Stimulated activated CD4-positive, alpha-beta T cell treated with anti-CD3 and anti-CD28 coated beads, TNF-alpha, amount 100 ng/mL, for 1 hour (primary cell): ENCODE measurements at places on chromosomes 16 and 17.

DNA sequence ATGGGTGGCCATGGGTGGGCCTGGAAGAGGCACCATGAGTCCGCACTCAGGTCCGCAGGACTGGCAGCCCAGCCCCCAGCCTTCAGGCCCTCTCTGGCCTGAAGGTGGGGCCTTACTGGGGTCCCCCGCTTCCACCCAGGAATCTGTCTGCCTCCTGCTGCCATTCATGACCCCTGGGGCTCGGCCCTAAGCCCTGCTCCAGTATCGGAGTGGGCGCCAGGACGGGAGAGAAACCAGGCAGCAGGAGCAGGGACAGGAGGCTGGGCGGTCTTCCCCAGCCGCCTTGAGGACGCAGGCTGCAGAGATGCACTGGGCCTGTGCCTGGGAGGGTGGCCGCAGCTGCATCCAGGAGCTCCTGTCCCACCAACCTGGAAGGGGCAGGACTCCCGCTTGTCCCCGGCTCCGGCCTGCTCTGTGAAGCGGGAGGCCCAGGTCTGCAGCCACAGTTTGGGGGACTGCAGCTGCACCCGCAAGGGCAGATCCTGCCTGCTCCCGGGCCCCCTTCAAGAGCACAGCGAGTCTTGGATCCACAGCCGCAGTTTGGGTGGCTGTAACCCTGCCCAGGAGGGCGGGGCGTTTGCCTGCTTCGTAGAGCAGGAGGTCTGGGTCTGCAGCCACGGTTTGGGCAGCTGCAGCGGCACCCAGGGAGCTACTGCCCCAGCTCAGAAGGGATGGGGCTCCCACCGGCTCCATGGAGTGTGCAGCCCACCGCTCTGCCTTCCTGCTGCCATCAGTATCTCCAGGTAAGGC, 81.8 kb upstream of the DNAJA2 start:
- DNase-seq, result no peak

- no peak for DNase-seq
Measured at GRCh38 chr17:31561469-31562375, 170.2 kb downstream of the RAB11FIP4 start.

- DNase-seq, result no peak
Measured at GRCh38 chr17:15157051-15157450, 108.1 kb downstream of the PMP22 start.

DNA sequence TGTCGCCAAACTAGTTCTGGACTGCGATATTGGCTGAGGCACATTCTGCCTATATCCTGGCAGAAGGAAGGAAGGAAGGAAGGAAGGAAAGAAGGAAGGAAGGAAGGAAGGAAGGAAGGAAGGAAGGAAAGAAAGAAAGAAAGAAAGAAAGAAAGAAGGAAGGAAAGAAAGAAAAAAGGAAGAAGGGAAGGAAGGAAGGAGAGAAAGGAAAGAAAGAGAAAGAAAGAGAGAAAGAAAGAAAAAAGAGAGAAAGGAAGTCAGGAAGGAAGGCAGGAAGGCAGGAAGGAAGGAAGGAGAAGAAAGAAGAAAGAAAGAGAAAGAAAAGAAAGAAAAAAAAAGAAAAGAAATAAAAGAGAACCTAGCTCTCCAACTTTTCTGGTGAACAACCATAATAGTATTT, 587.1 kb downstream of the RBFOX1 start:
- no peak for DNase-seq

GRCh38 chr16:83908798-83909197, 9.9 kb downstream of the MLYCD start:
- DNase-seq, result no peak

GRCh38 chr17:73586275-73586832, 57.9 kb downstream of the SDK2 start:
- no peak for DNase-seq

DNA sequence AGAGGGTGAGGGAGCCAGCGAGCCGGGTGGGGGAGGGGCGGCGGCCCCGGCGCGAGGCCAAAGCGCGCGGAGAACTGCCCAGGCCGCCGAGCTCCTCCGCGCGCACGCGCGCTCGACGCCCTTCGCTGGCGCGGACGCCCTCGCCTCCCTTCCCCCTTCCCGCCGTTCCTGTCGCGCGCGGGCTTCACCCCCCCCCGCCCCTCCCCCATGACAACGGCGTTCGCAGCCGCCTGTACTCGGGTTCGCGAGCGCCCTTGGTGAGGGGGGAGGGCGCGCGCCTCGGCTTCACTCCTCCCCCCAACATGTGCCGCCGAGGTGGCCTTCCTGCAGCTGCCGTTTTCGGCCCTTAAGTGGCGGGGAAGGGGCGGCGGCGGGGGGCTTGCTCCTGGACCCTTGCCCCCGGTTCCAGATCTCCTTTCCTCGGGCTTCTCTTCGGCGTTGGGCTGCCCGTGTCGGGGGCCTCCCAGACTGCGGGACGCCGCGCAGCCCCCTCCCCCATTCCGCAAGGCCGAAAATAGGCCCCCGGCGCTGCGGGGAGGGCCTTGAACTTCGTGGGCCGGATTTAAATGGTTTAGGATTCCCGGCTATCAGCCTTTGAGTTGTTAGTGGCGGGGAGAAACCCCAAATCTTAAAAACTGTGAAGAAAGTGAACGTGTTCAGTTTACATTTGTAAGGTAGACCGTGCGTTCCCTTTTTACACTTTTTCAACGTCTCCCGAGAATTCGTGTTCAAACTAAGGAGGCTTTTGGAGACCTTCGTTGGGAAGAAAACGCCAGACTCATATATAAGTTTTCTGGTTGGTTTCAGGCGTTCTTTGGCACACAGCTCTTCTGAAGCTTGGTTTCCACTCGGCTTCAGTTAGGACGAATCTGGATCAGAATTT, 653 bp downstream of the SRRM2 start:
- no peak for DNase-seq

- DNase-seq, result no peak
Measured at GRCh38 chr17:7045492-7046126, 1.7 kb upstream of the SLC16A11 start.

- no peak for DNase-seq
Measured at GRCh38 chr17:11140501-11140900, 100.5 kb upstream of the SHISA6 start.

GRCh38 chr16:75372236-75372856, 61.0 kb downstream of the CFDP1 start:
- no peak for DNase-seq

- peak; percentile 73 for DNase-seq
Measured at GRCh38 chr17:39636927-39637736, at the start of gene STARD3. STARD3 (plus strand) TSS chr17:39637144; CDS start chr17:39653532, 16,388 bp downstream.

GRCh38 chr16:51326131-51326856, 175.2 kb upstream of the SALL1 start:
- DNase-seq, result no peak

DNA sequence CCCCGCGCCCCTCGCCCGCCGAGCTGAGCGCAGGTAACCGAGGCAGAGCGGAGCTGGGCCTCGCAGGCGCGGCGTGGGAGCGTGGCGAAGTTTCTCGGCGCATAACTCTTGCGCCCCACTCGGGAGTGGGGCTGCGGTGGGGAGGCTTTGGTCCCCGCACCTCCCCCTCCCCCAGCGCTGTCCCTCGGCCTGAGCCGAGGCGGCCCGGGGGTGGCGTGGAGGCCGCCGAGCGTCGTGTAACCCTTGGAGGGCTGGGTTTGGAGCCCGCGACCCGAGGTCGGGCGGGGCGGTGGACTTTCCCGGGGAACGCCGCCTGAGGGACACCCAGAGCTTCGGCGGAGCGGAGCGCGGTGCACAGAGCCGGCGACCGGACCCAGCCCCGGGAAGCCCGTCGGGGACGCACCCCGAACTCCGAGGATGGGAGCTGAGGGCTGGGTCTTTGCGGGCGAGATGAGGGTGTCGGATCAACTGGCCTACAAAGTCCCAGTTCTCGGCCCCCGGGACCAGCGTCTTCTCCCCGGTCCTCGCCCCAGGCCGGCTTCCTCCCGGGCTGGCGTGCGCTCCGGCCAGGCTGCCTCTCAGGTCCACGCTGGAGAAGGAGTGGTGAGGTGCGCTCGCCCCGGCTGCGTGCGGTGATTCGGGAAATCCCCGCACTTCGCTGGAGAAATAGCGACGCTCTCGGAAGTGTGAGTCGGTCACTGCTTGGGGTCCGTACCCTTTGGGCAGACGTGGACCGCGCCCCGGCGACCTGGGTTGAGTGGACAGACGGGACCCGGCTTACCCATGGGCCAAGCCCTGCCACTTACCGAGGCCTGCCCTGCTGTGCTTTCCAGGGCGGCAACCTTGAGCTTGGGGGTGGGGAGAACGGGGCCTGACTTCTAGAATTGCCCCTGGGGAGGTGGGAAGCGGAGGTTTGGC, 168.4 kb downstream of the RAB11FIP4 start:
- DNase-seq, result no peak

DNA sequence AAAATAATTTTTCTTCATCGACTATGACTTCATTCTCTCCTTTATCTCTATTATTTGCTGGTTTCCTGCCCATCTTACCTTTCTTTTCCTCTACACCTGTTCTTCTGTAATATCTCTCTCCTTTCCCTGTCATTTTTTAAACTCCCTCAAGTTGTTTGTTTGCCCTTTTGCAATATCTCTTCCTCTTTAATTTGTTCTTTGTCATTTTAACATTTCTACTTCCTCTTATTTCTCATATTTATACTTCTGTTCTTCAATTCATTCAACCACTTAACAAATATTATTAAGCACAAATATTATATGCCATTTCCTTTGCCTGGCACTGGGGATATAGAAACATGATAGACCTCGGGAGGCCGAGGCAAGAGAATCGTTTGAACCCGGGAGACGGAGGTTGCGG, 22.6 kb downstream of the MAP3K3 start:
- no peak for DNase-seq

DNA sequence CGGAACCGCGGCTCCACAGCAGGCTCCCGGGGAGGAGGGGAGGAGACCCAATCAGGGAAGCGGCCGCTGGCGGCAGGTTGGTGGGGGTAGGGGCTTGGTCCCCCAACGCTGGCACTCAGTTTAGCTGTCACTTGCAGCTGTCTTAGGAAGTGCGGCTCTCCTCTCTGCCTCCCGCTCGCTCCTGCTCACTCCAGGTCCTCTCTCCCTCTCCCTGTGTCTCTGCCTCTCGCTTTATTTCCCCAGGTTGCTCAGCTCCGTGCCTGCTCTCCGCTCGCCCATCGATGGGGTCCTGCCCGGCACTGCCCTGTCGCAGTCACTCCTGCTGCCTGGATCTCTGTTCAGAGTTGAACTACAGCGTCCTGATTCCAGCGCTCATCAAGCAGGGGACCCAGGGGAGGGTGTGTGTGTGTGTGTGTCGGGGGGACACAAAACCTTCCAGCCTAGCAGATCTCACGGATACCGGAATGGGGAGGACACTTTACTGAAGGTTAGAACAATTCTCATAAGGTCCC, 145.6 kb downstream of the ENGASE start:
- no peak for DNase-seq

GRCh38 chr16:50316848-50317630, 50.7 kb downstream of the ADCY7 start:
- DNase-seq, result no peak

- no peak for DNase-seq
Measured at GRCh38 chr17:10116267-10116666, 82.1 kb downstream of the GAS7 start.

GRCh38 chr17:50618300-50618699, 16.4 kb upstream of the ABCC3 start:
- DNase-seq, result no peak

DNA sequence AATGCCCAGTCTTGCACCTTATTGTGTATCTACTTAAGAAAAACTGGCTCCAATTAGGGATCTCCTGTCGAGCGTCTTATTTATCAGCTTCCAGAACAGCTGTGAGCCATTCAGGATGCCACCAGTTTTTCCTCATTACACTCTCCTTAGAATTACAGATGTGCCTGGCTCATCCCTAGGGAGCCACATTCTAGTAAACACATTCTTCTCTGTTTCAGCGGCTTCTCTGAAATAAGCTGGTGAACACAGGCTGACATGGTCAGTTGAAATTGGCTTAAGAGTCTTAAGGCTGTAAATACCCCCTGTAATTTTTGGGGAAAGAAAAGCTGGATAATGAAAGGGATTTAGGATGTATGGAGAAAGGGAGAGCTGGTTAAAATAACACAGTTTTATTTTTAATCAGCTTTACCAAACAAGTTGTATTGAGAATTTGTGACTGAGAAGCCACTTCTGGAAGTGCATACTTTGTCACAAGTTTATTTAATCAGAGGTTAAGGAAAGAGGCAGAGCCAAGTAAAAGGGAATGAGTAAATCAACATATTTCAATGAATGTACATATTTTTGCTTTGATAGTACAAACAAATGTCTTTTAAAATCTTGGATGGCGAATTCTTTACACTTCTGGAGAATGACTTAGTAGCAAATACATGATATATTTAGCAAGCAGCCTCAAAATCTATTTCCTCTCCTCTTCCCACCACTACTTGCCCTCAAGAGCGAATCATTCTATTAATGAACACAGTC, 562.0 kb upstream of the GOT2 start:
- no peak for DNase-seq

GRCh38 chr17:77930780-77931768, 27.4 kb upstream of the TNRC6C start:
- DNase-seq, result no peak

DNA sequence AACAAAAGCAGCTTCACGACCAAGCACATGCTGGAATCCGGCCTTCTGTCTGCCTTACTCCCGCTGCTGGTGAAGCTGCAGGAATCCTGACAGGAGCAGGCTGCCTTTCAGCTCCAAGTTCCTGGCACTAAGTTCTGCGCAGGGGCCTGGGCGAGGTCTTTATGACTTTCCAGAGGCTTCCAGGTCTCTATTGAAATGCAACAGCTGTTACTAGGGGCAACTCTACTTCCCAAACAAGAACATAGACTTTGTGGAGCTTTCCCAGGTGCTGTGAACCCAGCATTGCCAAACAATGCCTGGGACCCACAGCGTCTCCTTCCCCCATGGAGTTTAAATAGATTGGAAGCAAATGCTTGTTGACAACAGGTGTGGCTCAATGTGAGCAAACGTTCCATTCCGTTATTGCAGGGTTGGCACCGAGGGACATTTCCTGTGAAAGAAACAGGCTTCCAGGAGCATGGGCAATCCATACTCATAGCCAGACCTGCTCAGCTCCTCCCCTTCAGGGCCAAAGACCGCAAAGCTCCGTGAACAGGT, 156.0 kb downstream of the CDH13 start:
- DNase-seq, result no peak

DNA sequence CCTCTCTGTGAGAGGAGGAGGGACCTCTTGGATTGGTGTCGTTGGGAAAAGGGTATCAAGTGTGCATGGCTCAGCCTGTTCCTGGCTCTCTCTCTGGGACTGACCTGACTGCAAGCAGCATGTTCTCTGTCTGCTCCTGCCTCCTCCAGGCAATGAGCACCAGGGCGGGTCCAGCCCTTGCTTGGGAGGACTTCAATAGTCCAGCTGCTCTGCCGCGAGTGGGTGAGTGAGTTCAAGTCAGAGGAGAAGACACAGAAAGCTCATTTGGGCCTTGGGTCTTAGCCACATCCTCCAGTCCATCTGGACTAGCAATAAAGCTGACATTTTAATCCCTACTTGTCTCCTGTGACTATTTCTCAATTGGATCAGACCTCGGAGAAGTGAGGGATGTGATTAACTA, 25.2 kb upstream of the TNS4 start:
- no peak for DNase-seq

GRCh38 chr17:16486373-16487250, 5.4 kb downstream of the LRRC75A start:
- no peak for DNase-seq

- no peak for DNase-seq
Measured at GRCh38 chr17:4417129-4417667, 16.5 kb upstream of the SPNS3 start.

- DNase-seq, result no peak
Measured at GRCh38 chr16:72371307-72372086, 199.5 kb upstream of the PMFBP1 start.

- no peak for DNase-seq
Measured at GRCh38 chr17:44360826-44361225, 2.8 kb downstream of the FAM171A2 start.
